ENCODE measurements at places on chromosomes 12 and 14.
A peak's percentile ranks its signal among the peaks of the same experiment; 100 is the strongest.

DNA sequence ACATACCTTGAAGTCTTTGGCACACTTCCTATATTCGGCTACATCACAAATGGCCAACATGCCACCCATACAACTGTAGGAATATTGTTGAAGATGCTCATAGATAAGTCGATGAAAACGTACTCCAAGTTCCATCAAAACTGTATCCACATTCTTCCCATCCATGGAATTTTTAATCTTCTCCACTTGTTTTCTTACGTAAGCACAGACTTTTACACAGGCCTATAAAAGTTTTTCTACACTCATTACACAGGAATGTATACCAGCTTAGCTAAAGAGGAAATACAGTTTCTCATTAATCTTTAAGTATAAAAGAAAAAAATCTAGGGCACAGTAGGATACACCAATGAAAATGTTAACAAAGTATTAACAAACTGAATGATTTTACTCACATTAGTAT, 59.1 kb downstream of the EXOC5 start:
- peak; percentile 39 for DNase-seq

GRCh38 chr12:26318661-26319068, 123.3 kb downstream of the SSPN start:
- peak; percentile 70 for DNase-seq

- DNase-seq, result peak; percentile 76
These were observed 63.6 kb downstream of the CRADD start for GRCh38 chr12:93740751-93741150.

- no peak for DNase-seq
These were observed 72.6 kb downstream of the LRP6 start for GRCh38 chr12:12194206-12194605.

DNA sequence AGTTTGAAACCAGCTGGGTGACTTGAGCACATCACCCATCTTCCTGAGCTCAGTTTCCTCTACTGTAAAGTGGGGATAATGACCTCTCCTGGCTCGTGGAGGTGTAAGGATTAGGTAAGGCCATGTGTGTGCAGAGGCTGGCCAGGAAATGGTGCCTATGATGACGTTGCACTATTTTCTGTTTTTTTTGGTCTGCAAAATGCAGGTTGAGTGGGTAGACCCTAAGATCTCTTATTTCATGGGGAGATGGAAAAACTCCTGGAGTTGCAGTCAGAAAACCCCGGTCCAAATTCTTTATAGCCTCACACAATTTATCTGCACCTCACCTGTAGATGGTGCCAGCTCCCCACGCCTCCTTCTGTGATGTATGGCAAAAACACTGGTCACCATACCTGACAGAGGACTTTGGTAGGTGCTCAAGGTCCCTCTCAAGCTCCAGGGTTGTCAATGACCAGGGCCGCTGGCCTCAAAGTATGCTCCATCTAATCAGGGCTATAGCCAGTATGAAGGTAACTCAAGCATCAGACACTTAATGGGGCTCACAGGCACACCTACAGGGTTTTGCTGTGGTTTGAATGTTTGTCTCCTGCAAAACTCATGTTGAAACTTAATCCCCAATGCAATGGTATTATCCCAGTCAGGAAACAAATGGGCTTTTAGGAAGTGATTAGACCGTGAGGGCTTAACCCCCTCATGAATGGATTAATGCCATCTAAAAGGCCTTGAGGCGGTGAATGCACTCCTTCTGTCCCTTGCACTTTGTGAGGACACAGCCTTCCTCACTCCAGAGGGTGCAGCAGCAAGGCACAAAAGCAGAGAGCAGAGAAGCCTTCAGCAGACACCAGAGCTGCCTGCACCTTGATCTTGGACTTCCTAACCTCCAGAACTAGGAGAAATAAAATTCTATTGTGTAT, 17.6 kb downstream of the C14orf132 start:
- no peak for DNase-seq

- no peak for DNase-seq
These were observed 164.7 kb upstream of the MYL2 start for GRCh38 chr12:111085096-111085495.

DNA sequence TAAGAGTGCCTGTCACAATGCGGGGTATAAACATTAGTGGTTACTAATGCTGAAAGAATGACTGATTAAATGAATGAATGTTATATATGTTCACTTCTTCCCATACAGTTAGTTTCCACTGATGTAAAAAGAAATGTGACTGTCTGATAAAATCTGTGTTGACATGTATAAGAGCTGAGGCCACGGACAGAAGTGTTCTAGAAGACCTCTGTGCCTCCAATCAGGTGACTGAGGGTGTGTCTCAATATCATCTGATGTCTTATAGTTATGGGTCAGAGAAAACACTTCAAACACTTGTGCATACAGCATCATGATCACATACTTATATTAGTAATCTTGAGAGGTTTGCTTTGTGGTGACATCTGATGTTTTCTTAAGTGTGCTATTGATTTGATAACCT, 183.4 kb downstream of the TTC7B start:
- no peak for DNase-seq

DNA sequence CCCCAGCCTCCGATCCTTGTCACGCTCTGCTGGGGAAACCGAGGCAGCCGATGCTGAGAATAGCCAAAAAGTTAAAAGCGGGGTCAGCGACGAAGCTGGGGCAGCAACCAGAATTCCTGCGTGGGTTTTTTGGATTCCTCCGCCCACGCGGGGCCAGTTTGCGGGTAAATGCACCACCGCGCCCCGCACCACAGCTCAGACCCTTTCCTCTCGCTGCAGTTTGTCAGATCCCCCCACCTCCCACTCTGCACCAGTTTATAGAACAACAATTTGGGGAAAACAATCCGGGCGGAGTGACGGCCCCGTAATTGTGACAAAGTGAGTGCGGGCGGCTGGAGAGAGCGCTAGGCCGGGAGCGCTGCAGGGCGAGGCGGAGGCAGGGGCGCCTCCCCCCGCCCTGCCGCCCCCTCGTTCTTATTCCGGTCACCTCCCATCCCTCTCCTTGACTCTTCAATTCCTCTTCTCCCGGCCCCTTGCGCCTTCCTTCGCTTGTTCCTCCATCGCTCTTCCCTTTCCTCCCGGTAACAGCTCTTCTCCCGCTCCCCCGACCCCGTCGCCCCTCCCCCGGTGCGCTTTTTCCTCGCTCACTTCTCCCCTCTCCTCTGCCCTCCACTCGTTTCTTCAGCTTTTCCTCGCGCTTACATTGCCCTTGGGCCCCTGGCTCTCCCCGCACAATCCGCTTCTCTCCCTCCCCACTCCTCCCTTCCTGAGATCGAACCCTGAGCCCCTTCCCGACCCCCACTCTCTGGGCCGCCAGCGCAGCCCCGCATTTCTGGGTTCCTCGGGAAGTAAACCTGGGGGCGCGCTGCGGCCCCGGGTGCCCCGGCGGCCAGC, 646 bp upstream of the DNAJC22 start:
- no peak for DNase-seq

- no peak for DNase-seq
These were observed 18.2 kb downstream of the CD9 start for GRCh38 chr12:6218347-6218925.

DNA sequence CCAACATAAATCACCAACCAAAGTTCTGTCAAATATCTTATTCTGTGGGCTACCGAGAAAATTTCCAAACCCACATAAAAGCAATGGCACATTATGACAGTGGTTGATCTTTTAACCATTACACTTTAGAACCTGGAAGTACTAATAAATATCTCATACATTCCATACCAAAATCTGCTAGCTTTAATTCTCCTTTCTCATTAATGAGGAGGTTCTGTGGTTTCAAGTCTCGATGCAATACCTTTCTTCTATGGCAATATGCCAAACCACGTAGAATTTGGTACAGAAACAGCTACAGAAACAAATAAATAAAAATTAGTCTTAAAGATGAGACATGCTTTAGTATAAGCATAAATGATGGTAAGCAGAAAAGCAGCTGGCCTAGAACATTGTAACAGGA, 100.7 kb downstream of the ELK3 start:
- peak; percentile 46 for DNase-seq

DNA sequence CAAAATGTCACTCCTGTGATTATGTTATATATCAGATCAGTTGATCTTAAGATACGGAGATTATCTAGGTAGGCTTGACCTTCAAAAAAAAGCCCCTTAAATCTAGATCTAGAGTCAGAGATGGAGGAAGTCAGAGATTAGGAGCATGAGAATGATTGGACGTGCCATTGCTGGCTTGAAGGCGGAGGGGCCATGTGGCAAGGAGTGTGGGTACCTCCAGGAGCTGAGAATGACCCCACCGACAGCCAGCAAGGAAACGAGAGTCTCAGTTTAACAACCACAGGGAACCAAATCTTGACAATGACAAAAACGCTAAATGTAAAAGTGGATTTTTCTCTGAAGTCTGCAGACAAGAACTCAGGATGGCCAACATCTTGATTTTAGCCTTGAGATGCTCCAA, 32.5 kb upstream of the MANSC4 start:
- DNase-seq, result no peak

- no peak for DNase-seq
These were observed 158.2 kb upstream of the RGS6 start for GRCh38 chr14:71773898-71774481.

DNA sequence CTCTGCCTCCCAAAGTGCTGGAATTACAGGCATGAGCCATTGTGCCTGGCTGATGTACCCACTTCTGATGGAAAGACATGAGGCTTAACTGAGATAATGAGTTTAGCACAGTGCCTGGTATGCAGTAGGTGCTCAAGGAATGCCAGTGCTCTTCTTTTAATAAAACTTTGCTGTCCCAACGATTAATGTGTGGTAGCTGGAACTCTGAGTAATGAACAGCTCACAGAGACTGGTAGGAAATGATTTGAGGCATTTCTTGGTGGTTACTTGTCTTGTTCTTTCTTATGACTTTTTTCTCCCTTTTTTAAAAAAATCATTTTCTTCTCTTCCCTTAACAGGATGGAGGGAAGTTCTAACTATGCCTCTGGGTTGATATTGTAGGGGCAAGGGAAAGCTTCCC, 235.7 kb upstream of the PWP1 start:
- DNase-seq, result peak; percentile 28

DNA sequence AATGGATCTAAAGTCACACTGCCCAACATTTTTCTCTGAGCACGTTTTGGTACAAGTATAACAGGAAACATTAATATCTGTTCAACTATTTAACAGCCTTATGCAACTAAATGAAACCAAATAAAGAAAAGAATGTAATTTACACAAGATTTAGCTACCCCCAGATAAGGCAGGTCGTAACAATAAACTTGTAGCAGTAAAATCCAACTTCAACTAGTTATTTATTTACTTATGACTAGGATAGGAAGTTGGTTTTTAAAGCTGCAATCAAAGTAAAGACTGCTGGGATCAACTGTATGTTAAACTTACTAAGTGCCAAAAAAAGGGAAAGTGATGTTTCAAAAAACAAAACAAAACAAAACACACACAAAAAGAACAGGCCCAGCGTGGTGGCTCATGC, 30.9 kb downstream of the FERMT2 start:
- peak; percentile 77 for DNase-seq

GRCh38 chr12:26614011-26614616, 218.9 kb downstream of the ITPR2 start:
- DNase-seq, result peak; percentile 56

GRCh38 chr12:29722164-29722563, 61.6 kb downstream of the TMTC1 start:
- DNase-seq, result no peak

DNA sequence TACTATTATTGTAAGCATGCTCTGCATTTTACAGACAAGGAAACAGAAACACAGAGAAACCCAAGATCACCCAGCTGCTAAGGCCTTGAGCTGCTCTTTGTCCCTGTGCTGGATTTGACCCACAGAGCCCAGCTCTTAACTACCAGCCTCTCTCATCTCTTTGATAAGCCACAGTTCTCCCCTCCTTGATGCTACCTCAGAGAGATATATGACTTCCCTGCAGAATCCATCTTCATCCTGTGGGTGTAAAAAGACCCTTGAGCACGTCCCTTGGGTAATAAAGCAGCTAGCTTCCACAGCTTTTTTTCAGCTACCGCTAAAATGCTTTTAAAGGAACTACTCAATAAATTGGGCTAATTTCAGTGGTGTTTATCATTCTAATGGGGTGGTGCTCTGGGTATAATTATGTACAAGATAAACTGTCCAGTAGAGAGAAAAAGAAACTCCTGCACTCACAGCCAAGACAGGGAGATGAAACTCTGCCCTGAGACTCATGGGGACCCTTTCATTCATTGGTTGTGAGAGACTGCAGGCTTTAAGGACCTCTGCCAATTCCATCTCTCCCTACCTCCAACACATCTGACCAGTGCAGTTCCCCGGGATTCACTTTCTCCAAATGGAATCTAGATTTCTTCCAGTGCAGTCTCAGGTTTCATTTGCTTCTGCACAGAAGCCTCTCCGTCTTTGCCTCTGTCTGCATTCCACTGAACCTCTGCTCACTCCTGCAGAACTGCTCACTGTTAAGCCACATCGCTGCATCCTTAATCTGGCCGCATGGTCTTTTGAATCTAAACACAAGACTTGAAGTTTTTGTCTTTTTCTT, 24.7 kb upstream of the NTF3 start:
- DNase-seq, result no peak

GRCh38 chr12:126418400-126418799, 1353.2 kb downstream of the AACS start:
- peak; percentile 16 for DNase-seq

DNA sequence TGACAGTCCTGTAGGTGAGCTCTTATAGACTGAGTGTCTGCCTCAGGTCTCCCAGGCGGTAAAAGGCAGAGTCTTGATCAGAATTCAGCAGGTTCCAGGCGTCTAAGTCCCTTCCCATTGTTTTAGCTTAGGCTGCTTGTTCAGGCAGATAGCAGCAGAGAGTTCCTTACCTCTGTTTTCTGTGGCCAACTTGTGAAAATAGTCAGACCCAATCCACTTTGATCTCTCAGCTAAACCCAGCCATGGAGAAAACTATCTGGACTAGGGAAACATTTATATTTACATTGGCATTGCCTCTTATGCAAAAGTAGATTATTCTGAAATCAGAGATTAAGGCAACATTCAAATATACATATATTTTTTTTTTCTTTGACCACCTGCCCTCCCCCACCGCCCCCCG, 21.4 kb downstream of the CCDC62 start:
- DNase-seq, result no peak

DNA sequence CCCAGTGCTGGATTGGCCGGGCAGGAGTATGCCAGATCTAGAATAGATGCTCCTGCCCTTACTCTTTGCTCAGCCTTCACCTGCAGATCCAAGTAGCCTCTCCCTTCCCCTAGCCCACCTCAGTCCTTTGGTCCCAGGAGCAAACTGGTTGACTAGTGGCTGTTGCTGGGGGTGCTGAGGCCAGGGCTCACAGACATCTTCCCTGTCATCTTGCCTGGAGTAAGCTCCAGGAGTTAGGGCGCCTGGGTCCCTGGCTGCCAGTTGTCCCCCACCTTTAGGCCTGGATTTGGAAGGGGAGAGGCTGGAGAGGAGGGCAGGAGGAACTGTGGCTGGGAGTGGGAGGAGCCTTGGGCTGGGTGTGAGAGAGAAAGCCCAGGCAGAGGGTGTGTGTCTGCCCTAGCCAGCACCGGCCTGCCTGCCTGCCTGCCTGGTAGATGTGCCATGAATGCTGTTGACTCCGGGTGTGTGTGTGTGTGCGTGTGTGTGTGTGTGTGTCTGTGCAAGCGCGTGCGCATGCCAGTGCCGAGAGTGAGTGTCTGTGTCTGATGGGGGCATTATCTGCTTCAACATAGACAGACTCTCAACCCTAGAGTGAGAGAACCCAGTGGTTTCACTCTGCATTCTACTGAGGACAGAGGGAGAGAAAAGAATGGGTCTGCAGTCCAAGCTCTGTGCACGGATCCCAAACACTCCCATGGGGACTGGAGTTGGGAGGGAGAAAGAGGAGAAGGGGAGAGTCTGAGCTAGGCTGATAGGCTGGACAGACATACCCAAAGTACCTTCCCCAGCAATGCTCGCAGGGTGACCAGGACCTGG, 845 bp upstream of the RARG start:
- peak; percentile 44 for DNase-seq

GRCh38 chr12:96434107-96434506, 33.9 kb upstream of the CDK17 start:
- peak; percentile 76 for DNase-seq

- DNase-seq, result no peak
These were observed 215.0 kb downstream of the BMP4 start for GRCh38 chr14:53741479-53742232.
